Activated CD4-positive, alpha-beta memory T cell treated with anti-CD3 and anti-CD28 coated beads for 36 hours (primary cell): ENCODE measurements at places on chromosomes 3 and 15. TPM values are rescaled to one million over a fixed set of nuclear protein-coding genes. Genes with fewer than 3 reads are reported as not detected.

DNA sequence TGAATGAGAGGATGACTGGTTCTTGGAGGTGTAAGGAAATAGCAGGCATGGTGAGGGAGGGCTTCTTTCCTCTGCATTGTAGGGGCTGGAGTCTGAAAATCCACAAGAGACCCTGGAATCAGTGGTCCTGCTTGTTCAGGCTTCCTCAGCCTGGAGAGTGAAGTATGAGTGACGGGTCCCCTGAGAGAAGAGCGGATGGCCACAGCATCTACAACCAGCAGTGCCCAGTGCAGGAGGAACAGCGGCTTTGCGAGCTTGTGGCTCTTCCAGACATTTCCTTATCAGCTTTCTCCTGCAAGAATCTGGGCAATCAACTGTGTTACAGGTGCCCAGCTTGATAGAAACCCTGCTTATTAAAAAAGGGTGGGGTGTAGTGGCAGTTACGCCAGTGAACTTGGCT, 97.0 kb upstream of the HES1 start:
- no peak for DNase-seq

- no peak for DNase-seq
These were observed 800.3 kb upstream of the GBE1 start for GRCh38 chr3:82561784-82562183.

DNA sequence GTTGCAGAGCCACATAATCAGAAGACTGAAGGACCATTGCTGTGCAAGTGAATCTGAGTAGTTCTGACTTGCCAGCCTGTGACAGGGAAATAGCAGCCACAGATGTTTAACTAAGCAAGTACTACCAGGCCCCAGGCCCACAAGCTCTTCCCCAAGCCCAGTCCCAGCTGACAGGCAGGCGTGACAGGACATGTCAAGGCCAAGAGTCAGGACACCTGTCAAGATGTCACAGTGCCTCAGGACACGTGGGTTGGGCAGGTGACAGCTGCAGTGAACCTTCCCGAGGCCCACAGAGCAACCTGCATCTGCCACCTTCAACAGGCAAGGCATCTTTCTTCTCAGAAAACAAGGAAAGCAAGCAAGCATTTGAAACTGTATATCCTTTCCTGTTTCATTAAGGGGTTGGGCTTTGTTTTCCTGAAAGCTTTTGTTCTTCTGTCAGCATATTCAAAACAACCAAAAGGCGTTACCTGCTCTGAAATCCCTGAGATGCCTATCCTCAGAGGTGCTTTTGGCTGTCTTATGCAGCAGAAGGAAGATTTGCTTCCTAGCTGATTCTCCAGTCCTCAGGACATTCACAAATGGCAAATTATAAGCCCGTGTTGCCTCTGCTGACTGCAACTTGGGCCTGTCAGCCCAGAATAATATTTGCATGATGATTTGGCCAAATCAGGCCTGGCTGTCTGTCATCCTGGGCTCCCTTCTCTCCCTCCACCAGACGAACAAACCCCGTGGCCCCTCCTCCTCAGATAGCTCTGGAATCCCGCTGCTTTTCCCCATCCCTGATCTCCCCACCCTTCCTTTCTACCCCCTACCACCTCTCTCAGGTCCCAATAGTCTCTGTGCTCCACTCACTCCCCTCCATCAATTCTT, 171.8 kb upstream of the WNT5A start:
- DNase-seq, result no peak

The SMCO1 gene
- not detected for total RNA-seq

The GCSAM gene
- 11.7 TPM for total RNA-seq
